ENCODE measurements at places on chromosomes 4 and X.

GRCh38 chr4:101253121-101253520 lies 94.2 kb downstream of the PPP3CA start:
- no peak for DNase-seq

DNA sequence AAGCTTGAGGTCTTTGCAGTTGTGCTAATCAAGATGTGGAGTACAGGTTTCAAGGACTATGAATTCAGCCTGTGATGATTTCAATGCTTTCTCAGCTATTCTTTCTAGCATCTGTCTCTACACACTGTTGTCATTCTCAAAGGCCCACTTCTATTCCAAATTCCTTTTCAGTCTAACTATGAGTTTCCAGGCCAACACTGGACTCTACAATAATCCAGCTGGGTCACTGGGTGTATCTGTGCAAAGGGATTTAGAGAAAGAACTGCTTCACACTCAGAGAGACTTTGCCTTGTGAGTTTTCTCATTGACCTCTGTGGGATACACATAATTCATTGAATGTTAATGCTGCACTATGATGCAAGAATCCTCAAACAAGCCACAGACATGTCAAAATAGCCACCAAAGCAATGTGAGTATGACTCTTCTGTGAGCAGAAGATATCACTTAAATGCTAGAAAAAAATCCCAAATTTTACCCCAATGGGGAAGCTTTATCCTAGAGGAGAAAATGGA lies 171.8 kb upstream of the CLNK start:
- no peak for DNase-seq

GRCh38 chr4:119281393-119281792 lies 40.5 kb downstream of the FABP2 start:
- DNase-seq = no peak

DNA sequence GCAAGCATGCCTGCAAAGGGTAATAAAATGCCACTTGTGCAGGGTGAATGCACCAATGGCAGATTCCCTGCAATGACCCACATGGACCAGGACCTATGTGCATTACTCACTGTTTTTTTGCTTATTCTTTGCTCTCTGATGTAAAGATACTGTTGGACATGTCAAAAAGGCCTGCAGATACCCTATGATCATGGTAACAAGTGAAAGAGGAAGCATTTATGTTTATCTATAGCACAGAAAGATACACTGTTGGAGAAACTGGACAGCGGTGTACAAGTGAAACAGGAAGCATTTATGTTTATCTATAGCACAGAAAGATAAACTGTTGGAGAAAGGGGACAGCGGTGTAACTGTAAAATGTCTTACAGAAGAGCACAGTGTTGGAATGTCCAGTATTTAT lies 127.5 kb downstream of the PAPSS1 start:
- DNase-seq = no peak

DNA sequence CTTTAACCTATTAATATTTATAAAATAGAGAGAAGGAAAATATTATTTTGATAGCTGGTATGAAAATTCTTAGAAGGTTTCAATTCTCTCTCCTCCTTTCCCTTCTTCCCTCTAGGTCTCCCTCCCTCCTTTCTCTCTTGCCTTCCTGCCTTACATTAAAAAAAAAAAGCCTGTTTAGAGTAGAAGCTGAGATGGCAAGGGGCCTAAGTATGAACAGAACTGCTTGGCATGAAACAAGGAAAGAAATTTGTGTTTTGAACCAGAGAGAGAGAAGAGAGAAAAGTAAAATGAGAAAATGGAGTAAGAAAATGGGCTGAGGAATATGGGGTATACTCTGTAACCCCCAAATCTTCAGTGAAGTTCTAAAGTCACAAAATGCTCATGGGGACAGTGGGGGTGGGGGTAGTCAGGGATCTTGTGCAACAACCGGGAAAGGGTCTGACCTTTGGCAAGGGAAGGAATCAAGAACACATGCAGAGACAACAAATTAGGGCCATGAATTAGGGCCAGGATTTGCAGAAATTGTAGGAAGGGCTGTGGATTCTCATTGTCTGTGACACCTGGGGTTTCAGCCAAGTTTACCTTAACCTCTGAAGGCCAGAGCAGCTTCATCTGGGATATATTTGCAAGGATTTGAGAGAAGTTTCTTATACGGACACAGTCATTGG lies 30.6 kb downstream of the SUPT20HL2 start:
- DNase-seq = no peak
